ENCODE measurements at places on chromosomes 7 and 10.
A peak's percentile ranks its signal among the peaks of the same experiment; 100 is the strongest.

GRCh38 chr10:31401287-31401686 is 82.3 kb downstream of the ZEB1 start:
- no peak overlapping the region for H3K4me3 ChIP-seq
- H3K27me3 ChIP-seq, result no peaks in the 10 kb centered on the region
- H3K36me3 ChIP-seq, result peaks cover 34% of the 10 kb centered on the region
- H3K27ac ChIP-seq, result peak overlapping the region; percentile 6

GRCh38 chr10:29612657-29613056 is 22.1 kb downstream of the SVIL start:
- no peak for DNase-seq
- peaks cover 2% of the 10 kb centered on the region for H3K4me1 ChIP-seq
- no peak overlapping the region for H3K27ac ChIP-seq
- H3K27me3 ChIP-seq, result no peaks in the 10 kb centered on the region
- peaks cover 10% of the 10 kb centered on the region for H3K36me3 ChIP-seq

GRCh38 chr10:4803822-4804221 is 22.2 kb upstream of the AKR1E2 start:
- peaks cover 23% of the 10 kb centered on the region for H3K27me3 ChIP-seq
- H3K27ac ChIP-seq, result no peak overlapping the region
- H3K36me3 ChIP-seq, result no peaks in the 10 kb centered on the region
- DNase-seq, result no peak

DNA sequence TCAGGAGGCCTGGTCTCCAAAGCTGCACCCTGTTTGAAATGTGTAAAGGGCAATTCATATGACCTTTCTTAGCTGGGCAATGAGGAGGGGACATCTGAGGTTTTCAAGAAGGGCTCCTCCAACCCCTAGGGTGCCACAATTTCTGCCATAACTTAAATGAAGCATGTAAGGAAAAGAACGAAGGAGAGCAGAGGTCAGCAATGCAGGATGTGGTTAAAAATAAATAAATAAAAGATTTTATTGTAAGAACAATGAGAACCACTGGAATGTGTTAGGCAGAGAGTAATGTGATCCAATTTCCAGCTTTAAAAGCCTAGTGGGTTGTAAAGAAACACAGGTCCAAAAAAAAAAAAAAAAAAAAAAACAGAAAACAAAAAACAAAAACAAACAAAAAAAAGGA is 673.1 kb downstream of the TNS3 start:
- H3K4me1 ChIP-seq, result no peaks in the 10 kb centered on the region
- H3K27me3 ChIP-seq, result no peaks in the 10 kb centered on the region
- H3K36me3 ChIP-seq, result no peaks in the 10 kb centered on the region
- no peak overlapping the region for H3K4me3 ChIP-seq

DNA sequence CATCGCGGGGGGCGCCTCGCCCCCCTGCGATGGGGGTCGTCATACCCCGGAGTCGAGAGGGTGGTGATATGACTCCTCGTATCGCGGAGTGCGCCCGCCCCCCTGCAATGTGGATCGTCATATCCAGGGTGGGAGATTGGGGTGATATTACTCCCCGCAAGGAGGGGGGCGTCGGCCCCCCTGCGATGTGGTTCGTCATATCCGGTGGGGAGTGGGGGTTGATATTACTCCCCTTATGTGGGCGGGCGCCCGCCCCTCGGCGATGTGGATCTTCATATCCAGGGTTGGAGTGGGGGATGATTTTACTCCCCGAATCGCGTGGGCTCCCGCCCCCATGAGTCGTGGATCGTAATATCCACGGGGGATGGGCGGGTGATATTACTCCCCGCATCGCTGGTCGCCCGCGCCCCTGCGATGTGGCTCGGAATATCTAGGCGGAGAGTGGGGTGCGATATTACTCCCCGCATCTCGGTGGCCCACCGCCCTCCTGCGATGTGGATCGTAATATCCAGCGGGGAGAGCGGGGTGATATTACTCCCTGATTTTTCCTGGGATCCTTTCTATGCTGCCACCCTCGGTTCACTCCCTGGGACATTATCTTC is 36.9 kb downstream of the MEIG1 start:
- H3K27ac ChIP-seq, result no peak overlapping the region
- H3K36me3 ChIP-seq, result no peaks in the 10 kb centered on the region
- H3K4me3 ChIP-seq, result no peak overlapping the region
- H3K27me3 ChIP-seq, result peaks cover under 1% of the 10 kb centered on the region
- H3K4me1 ChIP-seq, result peaks cover 4% of the 10 kb centered on the region

DNA sequence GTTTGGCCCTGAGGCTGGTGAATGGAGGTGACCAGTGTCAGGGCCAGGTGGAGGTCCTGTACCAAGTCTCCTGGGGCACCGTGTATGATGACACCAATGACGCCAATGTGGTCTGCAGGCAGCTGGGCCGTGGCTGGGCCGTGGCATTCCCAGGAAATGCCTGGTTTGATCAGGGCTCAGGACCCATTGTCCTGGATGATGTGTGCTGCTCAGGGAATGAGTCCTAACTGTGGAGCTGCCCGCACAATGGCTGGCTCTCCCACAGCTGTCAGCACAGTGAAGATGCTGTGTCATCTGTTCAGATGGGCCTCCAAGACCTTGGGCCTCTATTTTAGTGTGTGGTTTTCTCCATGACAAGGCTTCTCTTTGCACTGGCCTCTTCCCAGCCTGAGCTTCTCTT is 64.0 kb downstream of the DMBT1 start:
- no peak overlapping the region for H3K27ac ChIP-seq
- no peaks in the 10 kb centered on the region for H3K36me3 ChIP-seq
- H3K4me3 ChIP-seq, result no peak overlapping the region
- no peak for DNase-seq

DNA sequence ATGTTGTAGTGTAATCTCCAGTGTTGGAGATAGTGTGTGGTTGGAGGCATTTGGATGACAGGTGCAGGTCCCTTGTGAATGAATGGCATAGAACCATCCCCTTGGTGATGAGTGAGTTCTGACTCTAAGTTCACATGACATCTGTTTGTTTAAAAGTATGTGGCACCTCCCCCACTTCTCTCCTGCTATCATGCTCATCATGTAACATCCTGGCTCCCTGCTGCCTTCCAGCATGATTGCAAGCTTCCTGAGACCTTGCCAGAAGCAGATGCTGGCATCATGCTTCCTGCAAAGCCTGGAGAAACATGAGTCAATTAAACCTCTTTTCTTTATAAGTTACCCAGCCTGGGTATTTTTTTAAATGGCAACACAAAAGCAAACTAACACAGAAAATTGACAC is 499.0 kb upstream of the SEMA3D start:
- no peak for DNase-seq
- H3K27ac ChIP-seq, result no peak overlapping the region
- no peaks in the 10 kb centered on the region for H3K27me3 ChIP-seq

GRCh38 chr7:25545124-25546008 is 317.1 kb upstream of the NPVF start:
- H3K4me1 ChIP-seq, result no peaks in the 10 kb centered on the region
- no peak overlapping the region for H3K27ac ChIP-seq
- H3K36me3 ChIP-seq, result no peaks in the 10 kb centered on the region
- no peak for DNase-seq

DNA sequence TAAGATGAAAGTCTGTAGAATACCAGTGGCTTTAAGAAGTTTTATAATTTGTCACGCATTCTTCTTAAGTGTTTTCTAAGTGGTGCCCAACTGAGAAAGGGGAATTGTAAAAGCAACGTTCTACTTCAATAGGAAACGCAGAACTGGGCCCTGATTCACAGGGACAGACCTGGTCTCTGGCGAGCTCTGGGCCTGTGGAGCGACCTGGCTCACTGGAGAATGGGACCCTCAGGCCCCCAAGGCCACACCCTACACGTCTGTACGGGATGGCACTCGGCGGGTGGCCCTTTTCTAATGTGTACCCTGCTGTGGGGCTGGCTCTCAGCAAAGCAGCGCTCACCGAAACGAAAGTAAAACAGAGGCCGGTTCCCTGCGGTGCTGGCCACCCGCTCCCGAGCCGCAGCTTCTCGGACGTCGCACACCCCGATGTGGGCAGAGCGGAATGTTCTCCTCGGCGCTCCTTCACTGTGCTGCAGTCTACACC is 205.0 kb downstream of the DIP2C start:
- H3K27me3 ChIP-seq, result no peaks in the 10 kb centered on the region
- peaks cover 22% of the 10 kb centered on the region for H3K4me1 ChIP-seq
- H3K4me3 ChIP-seq, result peak overlapping the region; percentile 80
- H3K27ac ChIP-seq, result peak overlapping the region; percentile 90
- no peaks in the 10 kb centered on the region for H3K36me3 ChIP-seq
- no peak for DNase-seq

- no peaks in the 10 kb centered on the region for H3K36me3 ChIP-seq
- no peak overlapping the region for H3K4me3 ChIP-seq
- H3K27me3 ChIP-seq, result no peaks in the 10 kb centered on the region
- DNase-seq, result no peak
- no peak overlapping the region for H3K27ac ChIP-seq
- H3K4me1 ChIP-seq, result no peaks in the 10 kb centered on the region
Observed at GRCh38 chr7:134823400-134823799, 44.0 kb downstream of the CALD1 start.

DNA sequence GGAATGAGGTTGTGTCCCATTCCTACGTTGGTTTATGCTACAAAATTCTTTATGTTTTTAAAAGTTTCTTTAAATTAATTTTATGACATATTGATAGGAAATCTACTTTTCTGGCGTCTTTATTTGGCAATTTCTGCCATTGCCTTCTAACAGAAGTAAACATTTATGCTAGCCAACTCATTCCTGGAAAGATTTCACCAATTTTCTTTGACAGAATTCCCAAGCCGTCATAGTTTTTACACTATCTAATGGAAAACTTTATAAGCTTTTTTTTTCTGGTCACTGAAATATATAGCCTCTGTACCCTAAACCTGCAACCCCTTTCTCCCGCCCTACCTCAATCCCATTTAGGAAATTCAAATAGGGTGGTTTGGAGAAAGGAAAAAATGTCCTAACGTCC is 6.1 kb upstream of the TCAF1 start:
- no peak overlapping the region for H3K27ac ChIP-seq
- peaks cover 5% of the 10 kb centered on the region for H3K27me3 ChIP-seq
- H3K4me3 ChIP-seq, result no peak overlapping the region
- no peak for DNase-seq
- H3K4me1 ChIP-seq, result peaks cover 11% of the 10 kb centered on the region

All from activated T-cell treated with anti-CD3 and anti-CD28 coated beads, Interleukin-2, amount 50 U/mL, for 24 hours (primary cell).